Stimulated activated naive CD4-positive, alpha-beta T cell (primary cell): ENCODE measurements at places on chromosomes 6 and 20.

- no peak for DNase-seq
Observed at GRCh38 chr20:19304886-19305415, 92.5 kb downstream of the SLC24A3 start.

DNA sequence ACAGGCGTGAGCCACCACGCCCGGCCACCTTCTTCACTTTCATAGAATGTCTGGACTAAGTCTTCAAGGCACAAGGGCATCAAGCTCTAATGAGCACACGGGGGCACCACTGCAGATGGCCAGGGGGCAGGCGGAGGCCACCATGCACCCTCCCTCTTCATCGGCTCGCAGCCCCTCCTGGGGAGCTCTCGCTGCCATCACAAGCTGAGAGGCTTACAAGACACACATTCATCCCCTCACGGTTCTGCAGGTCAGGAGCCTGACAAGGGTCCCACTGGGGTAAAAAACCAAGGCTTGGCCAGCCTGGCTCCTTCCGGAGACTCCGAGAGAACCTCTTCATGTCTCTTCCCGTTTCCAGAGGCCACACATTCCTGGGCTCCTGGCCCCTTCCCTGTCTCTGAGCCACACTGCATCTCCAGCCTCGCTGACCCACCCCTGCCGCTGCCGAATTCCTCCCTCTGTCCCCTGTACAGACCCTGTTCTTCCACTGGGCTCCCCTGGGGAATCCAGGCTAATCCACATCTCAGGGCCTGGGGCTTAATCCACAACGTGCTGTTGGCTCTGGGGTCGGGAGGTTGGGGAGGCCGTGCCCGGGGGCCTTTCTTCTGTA lies 19.8 kb downstream of the DLL1 start:
- no peak for DNase-seq

GRCh38 chr6:6829872-6830685 lies 241.6 kb downstream of the LY86 start:
- no peak for DNase-seq

DNA sequence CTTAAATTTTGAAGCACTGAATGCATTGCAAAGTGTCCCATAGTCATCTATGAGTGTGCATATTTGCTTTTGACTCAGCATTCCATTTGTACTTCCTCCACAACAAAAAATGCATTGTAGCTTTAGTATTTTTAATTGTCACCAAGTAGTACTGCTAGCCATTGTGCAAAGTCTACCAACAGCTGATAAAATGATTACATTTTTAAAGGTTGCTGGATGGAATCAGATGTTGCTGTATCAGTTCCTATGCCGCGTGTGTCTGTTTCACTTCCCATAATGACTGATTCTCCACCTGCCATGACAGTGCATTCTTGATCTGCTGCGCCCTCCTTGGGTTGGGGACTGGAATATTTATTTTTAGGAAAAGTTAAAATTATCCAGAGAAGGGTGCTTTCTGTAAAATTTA lies 41.2 kb downstream of the SLX4IP start:
- no peak for DNase-seq

DNA sequence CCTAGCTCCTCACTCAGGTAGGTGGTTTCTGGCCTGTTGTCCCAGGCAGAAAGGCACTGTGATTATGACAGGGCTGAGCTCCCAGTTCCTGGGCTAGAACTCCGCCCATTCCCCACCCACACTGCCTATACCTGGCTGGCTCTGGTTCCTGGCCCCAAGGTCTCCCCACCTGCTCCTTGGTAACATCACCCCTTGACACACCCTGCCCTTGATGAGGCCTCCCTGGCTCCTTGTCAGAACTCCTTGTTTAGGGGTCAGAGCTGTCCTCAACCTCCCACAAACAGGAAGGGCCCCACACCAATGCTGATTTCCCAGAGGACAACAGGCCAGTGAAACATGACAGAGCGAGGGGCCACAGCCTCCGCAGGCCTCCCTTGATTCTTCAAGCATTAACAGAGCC lies 15.5 kb upstream of the MYMX start:
- no peak for DNase-seq

GRCh38 chr6:30112402-30112994 lies 392 bp downstream of the TRIM31 start:
- no peak for DNase-seq

GRCh38 chr6:5094327-5094726 lies 9.2 kb downstream of the PPP1R3G start:
- no peak for DNase-seq

DNA sequence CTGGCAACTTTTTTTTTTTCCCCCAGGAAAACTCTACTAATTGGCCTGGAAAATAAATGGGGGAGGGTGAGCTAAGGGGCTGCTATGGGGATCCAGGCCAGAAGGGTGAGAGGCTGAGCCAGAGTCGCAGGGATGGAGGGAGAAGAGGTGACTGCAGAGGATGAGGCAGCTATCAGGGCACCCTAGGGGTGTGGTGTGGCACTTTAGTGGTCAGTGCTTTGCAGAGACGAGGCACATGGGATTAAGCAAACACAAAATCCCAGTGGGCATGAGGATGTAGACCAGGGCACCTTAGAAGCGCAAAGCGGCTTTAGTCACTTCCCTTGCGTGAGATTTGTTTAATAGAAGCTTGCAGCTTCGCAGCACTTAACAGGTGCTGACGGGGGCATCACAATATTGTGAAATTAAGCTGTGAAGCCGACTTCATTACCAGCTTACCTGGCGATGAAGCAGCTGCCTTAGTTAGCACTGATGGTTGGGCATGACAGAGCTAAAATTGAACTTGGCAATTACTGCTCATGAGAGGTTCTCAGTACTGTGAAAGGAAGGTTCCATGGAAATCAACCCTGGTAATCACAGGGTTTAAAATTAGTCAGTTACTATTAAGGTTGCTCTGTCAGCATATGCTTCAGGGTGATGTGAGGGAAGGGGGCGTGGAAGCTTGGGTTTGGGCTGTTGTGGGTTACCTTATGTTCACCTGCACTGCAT lies 26.0 kb downstream of the TOX2 start:
- no peak for DNase-seq

GRCh38 chr6:79375635-79376337 lies 141.3 kb upstream of the HMGN3 start:
- DNase-seq: no peak
